Anterior cingulate cortex (tissue), 58 donors: ENCODE measurements at places on chromosomes 2 and 18.

- no peak for DNase-seq
These were observed 510.3 kb upstream of the LINC00305 start for GRCh38 chr18:64659196-64659595.

DNA sequence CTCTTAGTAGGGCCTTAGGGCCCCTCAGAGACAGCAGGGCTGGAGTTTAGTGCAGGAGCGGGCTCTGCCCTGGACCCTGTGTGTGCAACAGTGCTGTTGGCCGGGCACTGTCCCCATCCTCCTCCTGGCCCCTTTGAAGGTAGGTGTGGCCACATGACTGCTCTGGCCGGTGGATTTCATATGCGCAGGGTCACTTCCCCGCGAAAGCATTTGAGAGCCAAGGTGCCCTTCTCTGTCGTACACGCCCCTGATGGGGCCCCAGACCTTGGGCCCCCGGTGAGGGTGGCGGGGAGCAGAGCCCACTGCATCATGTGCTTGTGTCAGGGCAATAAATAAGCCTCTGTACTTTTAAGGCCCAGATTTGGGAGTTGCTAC, 15.5 kb downstream of the TMEM177 start:
- DNase-seq: no peak

- DNase-seq: no peak
These were observed 137.1 kb downstream of the LCLAT1 start for GRCh38 chr2:30584116-30584515.

- DNase-seq: no peak
These were observed 82.3 kb downstream of the TWIST2 start for GRCh38 chr2:238930216-238930615.

DNA sequence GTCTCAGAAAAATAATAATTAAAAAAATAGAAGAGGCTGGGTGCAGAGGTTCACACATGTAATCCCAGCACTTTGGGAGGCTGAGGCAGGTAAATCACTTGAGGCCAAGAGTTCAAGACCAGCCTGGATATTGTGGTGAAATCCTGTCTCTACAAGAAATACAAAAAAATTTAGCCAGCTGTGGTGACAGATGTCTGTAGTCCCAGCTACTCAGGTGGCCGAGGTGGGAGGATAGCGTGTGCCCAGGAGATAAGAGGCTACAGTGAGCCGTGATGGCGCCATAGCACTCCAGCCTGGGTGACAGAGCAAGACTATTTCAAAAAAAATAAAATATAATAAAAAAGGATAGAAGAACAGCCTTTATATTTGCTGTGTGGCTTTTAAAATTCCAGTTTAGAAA, 35.9 kb downstream of the SMC6 start:
- DNase-seq: no peak

DNA sequence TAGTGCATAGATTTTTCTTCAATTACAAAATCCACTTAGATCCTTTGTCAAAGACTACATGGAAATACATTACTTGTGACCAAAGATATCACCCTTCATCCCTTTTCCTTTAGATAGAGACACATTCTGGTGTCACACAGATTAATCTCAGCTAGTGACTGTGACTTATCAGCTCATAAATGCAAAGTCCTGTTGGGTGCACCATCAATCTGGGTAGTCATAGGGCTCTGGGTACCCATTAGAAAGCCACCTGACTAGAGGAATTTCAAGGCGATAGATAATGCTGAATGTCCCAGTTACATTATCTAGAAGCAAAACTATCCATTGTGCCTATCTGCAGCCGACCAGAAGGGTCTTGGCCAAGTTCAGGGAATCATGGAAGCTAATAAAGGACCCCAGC, 2.6 kb upstream of the APOB start:
- no peak for DNase-seq

GRCh38 chr18:70075906-70076305, 128.2 kb upstream of the CD226 start:
- DNase-seq: no peak

GRCh38 chr2:191291471-191291870, 46.3 kb downstream of the MYO1B start:
- DNase-seq: no peak

DNA sequence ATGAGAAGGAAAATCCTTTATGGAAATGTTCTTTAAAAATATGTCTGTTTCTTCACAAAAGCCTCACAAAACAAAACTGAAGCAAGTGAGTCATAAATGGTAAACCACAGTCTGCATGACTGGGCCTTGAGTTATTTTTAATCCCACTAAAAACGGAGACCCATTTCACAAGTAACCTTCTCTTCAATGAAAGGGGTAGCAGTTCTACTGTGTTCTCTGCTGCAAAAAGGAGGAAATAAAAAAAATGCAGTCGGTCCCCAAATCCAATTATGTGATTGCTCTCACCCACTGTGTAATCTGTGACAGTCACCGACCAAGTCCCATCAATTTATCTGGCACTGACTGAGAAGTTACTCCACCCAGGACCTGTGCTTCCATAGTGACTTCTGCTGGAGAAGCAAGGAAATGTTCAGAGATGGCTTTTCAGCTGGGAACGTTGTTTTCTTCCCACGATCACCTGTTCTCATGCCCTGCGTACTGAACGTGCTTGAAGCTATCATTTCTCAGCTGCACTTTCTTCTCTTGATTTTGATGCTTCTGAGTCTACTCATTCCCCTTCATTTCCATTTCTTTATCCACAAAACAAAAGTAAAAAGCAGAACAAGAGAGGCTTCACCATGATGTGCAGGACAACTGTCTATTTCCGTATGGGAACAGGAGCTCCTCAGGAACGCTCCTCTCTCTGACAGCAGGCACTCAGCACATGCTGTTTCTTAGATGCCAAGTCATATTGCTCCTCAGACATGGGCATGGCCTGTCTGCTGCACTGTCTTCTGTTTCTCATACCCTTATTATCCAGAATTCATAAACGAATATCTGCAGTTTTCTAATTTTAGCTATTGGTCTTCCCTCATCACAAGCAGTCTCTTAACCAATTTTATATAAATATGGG, 80.0 kb upstream of the TMEM200C start:
- no peak for DNase-seq

DNA sequence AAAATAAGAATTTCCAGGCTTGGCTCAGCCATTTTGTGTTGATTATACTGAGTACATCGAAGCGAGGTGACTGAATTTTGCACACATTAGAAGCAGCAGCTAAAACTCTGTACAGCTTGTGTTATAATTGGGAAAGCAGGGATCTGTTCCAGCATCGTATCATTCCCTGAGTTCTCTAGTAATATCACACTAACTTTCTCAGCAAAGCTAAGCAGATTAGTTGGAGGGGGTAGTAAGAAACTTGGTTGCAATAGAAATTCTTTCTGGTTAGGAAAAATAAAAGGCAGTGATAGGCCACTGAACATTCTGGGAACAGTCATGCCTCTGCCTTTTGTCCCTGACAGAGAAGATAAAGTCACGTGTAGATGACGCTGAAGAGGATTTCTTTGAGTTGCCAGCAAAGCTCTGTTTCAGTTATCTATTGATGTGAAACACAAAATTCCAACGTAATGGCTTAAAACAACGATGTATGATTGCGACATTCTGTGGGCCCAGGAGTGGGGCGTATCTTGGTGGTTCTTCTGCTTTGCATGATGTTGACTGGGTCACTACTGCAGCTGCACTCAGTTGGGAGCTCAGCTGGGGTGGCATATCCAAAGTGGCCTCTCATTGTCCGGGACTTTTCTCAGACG, 202.1 kb upstream of the MEX3C start:
- peak; percentile 15 for DNase-seq
